ENCODE measurements at places on chromosomes 4 and X. TPM values are rescaled to one million over a fixed set of nuclear protein-coding genes. Genes with fewer than 3 reads are reported as not detected.

GRCh38 chr4:183205193-183205592 lies 106.1 kb downstream of the WWC2 start:
- DNase-seq, result no peak

DNA sequence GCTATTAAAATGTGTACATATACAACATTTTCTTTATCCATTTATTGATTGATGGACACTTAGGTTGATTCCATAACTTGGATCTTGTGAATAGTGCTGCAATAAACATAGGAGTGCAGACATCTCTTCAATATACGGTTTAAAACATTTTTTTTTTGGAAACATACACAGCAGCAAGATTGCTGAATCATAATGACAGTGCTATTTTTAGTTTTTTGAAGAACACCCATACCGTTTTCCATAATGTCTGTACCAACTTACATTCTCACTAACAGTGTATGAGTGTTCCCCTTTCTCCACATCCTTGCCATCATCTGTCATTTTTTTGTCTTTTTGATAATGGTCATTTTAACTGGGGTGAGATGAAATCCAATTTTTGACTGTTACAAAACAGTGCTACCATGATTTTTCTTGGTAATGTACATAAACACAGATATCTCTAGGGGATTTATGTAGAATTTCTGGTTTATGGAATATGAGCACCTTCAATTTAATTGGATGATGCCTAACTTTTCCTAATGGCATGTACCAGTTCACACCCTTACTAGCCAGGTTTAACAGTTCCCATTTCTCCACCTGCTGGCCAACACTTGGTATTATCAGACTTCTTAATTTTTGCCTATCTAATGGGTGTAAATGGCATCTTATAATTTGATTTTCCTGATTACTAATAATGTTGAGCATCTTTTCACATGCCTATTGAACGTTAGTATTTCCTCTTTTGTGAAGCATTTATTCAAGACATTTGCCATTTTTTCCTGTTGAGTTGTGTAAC lies 21.0 kb upstream of the TMSB15B start:
- DNase-seq, result peak; percentile 36

DNA sequence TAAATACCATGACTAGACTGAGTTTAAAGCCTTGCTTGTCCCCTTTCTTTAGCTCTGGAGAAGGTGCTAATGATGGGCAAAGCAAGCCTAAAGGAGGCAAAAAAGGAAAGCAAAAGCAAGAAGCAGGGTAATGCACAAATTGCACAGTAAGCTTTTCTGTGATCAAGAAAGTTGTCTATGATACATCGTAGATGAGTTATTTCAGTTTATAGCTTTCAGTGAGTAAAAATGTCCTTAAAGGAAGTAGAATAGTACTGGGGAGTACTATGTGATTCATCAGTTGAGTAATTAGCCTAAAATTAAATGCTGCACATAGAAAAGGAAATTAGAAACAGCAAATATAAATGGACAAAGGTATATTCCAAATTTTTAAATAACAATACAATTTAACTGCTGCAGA lies 50.2 kb upstream of the PDE5A start:
- no peak for DNase-seq

DNA sequence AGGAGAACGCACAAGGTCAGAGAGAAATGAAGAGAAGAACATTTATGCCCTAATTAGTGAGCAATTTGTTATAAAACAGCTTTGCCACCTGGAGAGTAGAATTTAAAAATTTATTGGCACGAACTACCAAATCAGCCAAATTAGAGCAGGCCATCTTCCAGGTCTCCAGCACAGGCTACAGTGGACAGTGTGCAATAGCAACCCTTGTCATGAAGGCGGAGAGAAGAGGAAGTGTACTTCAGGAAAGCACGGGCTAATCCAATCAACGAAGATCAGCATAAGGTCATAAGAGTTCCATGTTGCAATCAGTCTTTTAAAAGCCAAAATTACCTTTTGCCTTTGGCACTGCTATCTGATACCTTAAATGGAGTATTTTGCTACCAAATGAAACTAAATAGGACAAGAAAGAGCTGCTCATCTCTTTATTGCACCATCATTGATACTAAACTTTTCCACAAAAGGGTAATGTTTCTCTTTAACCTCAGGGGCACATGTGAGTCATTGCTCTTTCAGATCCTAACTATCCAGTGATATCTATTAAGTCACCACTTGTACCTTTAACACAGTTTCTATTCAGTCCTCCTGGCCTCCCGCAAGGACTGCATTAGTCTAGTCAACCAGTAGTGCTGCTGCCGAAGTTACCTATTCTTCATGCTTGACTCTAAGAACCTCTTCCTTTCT lies 19.9 kb downstream of the ANK2 start:
- peak; percentile 6 for DNase-seq

DNA sequence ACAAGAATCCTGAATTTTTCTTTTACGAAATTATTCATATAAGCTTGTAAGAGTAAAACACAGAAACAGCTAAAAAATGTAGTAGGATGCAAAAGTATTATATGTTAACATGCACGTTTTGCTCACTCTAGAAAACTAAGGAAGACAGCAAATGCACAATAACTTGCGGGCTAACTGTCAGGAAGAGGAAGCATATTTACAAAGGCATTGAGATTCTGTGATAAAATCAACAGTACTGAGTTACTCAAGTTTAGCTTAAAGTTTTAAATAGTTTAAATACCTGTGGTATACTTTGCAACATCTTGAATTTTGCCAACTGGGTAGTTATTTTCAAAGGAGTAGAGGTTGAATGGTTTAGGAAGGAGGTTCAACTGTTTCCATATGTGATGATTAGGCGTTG lies 37.0 kb downstream of the SH2D1A start:
- no peak for DNase-seq

- DNase-seq, result no peak
These were observed 70.9 kb downstream of the PDHA2 start for GRCh38 chr4:95910749-95911148.

- peak; percentile 13 for DNase-seq
These were observed 147.6 kb upstream of the TBC1D9 start for GRCh38 chr4:140903522-140904475.

DNA sequence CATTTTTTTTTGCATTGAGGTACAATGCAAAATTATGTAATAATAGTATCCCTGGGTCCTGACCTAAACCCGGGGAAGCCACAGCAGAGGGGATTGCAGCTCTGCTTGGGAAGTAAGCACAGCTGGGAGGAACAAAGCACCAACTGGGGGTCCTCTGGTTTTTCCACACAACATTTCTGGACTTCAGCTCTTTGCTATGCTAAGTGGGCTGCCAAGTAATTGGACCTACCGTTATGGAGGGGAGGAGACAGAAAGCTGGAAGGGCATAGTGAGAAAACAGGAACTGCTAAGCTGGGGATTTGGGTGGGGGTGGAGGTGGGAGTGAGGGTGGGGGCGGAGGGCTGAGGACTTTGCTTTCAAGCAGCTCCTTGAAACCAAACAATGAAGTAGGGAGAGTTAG lies 183.3 kb downstream of the ZIC3 start:
- DNase-seq, result no peak

DNA sequence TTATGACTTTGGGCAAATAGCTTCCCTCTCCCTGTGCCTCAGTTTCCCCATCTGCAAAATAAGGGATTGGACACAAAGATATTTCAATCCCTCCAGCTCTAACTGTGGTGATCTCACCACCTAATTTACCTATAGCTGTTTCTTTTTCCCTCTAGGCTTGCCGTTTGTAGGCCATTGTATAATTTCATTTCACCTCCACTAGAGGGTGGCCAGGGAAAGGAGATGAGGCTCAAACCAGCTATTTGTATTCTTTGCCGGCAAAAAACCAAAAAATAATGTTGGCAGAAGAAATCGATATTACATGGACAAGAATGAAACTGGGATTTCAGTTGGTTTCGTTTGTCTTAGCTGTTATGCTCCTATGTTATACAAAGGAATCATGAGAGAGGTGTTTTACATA lies 36.1 kb upstream of the DOCK11 start:
- peak; percentile 40 for DNase-seq

GRCh38 chr4:75087865-75088264 lies 154.9 kb downstream of the PARM1 start:
- no peak for DNase-seq

- DNase-seq, result no peak
These were observed 48.4 kb upstream of the PRPS1 start for GRCh38 chrX:107579956-107580355.

DNA sequence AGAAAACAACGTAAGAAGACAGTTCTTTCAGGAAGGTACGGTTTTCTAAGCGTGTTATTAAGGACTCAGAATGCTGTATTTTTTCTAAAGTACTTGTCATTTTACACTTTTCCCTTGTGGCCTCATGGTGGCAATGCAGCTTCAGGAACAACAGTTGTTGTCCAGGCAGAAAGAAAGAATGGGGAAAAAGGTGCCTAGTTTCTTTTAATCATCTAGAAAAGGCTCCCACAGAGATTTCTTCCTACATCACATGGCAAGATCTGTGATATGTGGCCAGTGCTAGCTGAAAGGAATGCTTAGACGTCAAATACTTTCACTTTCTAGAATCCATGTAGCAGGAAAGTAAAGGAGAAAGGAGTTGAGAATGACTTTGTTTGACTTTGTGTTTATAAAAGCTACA lies 49.0 kb upstream of the TRAM1L1 start:
- DNase-seq, result peak; percentile 84

DNA sequence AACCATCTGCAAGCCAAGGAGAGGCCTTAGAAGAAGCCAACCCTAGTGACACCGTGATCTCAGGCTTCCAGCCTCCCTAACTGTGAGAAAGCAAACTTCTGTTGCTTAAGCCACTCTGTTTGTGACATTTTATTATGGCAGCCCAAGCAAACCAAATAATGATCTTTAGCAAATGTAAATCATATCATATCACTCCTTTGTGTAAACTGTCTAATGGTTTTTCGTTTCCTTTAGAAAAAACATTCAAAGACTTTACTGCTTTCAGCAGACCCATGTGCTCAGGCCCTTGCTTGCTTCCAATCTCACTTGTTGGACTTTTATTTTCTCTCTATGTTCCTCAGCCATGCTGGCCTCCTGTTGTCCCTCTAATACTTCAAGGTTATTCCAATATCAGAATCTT lies 192.2 kb upstream of the HS3ST1 start:
- no peak for DNase-seq

DNA sequence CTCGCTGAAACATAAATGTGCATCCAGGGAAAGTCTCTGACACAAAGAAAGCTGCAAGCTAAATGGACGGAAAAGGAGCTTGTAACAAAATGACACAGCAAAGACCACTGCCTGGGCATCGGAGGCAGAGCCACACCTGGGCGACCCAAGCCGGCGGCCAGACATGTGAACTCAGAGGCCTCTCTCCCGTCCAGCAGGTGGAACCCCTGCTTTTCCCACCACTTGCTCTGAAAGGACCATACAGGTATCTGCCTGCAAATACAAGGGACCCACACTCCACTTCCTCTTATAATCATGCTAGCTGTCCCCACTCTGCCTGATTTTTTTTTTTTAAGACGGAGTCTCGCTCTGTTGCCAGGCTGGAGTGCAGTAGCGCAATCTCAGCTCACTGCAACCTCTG lies 12.0 kb downstream of the CPLX1 start:
- DNase-seq, result no peak

The AKAP4 gene
- not detected for total RNA-seq

The SPIN2A gene
- total RNA-seq, result not detected

The TMA16 gene
- total RNA-seq, result 35.0 TPM

The NWD2 gene
- not detected for total RNA-seq

The ARMCX6 gene
- total RNA-seq, result 66.8 TPM

The AGTR2 gene
- total RNA-seq, result not detected

The MAP7D2 gene
- total RNA-seq, result not detected

The SPINK2 gene
- not detected for total RNA-seq
